ENCODE measurements at places on chromosomes 2 and 18. TPM values are rescaled to one million over a fixed set of nuclear protein-coding genes. Genes with fewer than 3 reads are reported as not detected.

GRCh38 chr2:229775614-229776313 lies 61.4 kb upstream of the DNER start:
- no peak for DNase-seq

The RGPD8 gene
- total RNA-seq: 26.2 TPM

DNA sequence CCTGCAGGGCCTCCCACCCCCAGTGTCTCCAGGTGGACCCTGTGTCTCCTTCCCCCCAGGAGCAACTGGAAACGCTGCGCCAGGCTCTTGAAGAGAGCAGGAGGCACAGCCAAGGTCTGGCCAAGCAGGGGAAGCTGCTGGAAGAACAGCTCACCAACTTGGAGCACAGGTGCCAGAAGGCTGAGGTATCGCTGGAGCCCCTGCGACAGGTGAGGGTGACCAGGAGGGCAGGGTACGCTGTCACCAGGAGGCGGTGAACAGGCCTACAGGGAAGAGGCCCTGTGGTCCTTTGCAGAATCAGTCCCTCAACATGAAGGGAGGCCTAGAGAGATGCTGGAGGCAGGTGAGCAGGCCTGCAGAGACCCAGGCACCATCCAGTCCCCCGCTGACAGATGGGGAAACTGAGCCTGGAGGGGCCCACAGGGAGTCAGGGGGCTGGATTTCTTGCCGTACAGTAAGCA lies 15.6 kb upstream of the SNED1 start:
- DNase-seq: no peak

The UGT1A8 gene
- not detected for total RNA-seq

GRCh38 chr2:70328921-70329561 lies 27.2 kb upstream of the FAM136A start:
- DNase-seq: peak; percentile 12

DNA sequence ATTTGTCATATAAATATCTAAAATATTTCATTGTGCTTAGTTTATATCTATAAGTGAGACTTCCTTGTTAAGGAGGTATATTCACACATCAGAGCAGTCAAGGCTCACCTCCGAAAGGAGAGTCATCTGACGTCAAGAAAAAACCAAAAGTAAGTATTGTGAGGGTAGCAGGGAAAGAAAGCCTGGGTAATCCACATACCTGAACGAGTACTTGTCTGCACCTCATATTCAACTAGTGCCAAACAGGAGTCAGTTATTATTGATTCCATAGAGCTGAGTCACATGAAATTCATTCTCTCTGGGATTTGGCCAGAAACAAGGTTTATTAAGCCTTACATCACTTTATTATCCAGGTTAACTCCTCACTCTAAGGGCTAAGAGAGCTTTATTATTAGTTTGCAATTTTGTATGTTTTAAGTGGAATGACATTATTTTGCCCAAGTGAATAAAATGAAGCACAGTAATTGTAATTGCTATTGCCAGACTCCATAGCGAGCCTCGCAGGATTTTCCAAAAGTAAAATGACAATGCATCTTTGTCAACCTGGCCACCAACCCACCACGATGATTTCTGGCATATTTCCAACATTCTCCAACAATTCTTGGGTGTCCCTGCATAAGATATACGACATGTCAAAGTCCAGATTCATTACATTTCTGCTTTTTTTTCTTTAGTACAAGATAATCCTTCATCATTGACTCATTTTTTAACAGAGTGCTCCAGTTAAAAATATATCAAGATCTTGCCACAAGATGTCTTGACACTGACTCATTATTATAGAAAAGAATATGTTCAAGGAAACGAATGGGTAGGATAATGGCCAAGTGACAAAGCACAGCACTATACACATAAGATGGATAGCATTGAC lies 1210.4 kb upstream of the ACVR2A start:
- DNase-seq: no peak

- DNase-seq: no peak
These were observed 138.2 kb upstream of the OTOS start for GRCh38 chr2:240278661-240279060.

The ZNF532 gene
- total RNA-seq: 82.8 TPM

- no peak for DNase-seq
These were observed 210.5 kb downstream of the SH3RF3 start for GRCh38 chr2:109339519-109339966.

- DNase-seq: no peak
These were observed 31.1 kb upstream of the PAX8 start for GRCh38 chr2:113309655-113310387.

- peak; percentile 65 for DNase-seq
These were observed 182.7 kb upstream of the SIX2 start for GRCh38 chr2:45191976-45192375.

The RFX8 gene
- total RNA-seq: 1.2 TPM

The NCKAP5 gene
- total RNA-seq: 33.3 TPM

- no peak for DNase-seq
These were observed 47.7 kb downstream of the FN1 start for GRCh38 chr2:215388002-215388728.

DNA sequence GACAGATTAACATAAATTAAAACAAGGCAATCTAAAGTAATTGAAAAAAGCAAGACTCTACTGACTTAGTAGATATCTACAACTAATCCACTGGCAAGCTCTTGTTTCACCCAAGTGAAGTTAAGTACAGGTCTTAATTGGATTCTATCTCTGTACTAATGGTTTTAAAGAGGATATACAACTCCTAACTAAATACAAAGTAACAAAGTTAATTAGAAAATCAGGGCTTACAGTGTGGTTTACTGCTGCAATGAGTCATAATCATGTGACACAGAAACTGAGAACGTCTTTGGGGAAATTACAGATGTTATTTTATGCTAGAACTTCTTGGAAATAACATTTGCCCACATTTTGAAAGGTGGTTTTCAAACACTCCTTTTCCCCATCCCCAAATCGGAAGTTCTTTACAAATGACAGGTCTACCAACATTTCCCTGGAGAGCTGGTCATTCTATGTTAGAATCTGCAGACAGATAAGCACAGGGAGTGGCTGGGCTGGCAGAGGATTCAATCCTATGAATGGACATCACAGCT lies 245.3 kb downstream of the STK39 start:
- DNase-seq: no peak

DNA sequence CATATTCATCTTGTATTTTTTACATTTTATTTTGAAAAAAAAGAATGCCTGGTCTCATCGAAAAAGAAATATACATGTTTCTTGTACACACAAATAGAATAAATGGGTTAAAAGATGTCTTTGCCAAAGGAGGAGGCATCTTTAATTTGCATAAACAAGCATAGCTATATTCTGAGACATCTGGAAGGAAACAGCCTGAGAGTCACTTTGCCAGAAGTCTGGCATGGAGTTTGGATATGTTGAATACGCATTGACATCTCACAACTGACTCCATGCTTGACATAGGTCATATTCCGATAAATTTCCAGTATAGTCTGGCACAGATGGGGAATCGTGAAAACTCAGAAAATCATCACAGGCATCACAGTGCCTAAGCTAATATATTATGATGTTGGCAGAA lies 1317.5 kb upstream of the CELF4 start:
- peak; percentile 11 for DNase-seq

- DNase-seq: no peak
These were observed 2.1 kb upstream of the SLC30A3 start for GRCh38 chr2:27264753-27265535.

The EFR3B gene
- total RNA-seq: 4.9 TPM

DNA sequence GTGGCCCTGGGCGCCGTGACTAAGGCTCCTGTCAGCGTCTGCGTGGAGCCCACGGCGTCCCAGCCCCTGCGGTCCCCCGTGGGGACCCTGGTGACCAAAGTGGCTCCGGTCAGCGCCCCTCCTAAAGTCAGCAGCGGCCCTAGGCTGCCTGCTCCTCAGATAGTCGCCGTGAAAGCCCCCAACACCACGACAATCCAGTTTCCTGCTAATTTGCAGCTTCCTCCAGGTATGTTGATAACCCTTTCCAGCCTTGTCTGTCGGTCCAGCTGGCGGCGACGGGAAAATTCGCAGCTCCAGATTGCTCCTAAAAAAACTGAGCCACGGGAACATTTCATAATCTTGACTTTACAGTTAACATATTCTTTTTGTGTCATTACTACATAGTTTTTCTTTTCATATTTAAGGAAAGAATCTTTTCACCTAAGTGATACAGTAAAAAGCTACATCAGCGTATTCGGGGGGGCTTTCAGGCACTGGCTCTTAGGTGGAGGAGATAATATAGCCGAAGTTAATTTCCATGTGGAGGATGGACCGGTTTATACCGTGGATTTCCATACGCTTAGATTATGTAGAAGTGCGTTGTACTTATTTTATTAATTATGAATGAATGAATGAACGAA lies 916 bp downstream of the TAF4B start:
- DNase-seq: no peak

The RAB27B gene
- total RNA-seq: 10.5 TPM

DNA sequence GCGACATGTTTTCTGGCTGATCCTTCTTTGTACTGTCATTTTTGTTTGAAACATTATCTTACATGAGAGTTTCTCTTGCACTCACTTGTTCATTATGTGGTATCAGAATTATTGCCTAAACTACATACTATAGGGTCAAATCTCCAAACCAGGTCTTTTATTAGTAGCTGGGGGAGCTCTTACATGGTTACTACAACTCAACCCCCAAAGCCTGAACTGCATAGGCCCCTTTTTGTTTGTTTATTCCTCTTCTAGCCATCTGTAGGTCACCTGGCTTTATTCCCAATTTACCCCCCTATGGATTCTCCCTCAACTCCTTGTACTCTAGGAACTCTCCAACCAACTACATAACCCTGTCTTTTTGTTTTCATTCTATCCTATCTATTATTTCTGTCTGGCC lies 46.7 kb downstream of the PUM2 start:
- DNase-seq: no peak

The RAB12 gene
- 60.5 TPM for total RNA-seq

The RAB6C gene
- not detected for total RNA-seq

DNA sequence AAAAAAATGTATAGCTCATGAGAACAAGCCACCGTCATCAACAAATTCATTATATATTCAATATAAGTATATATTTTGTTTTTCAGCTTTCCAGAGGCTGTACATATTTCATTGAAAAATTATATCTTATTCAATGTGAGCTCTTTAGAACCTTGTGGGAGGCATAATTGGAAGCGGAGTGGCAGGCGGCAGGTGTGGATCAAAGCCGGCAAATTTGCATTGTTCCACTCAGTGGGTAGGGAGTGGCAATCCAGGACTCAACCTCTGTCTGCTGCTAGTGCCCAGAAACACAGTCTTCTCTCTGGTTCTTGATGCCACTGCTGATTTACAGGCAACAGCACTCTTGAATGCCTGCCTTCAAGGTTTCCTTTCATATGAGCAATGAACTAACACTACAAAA lies 46.9 kb downstream of the GCA start:
- no peak for DNase-seq

GRCh38 chr2:105409717-105410116 lies 10.9 kb upstream of the FHL2 start:
- no peak for DNase-seq

GRCh38 chr2:98442488-98442887 lies 2.2 kb upstream of the INPP4A start:
- DNase-seq: no peak

The HOXD11 gene
- not detected for total RNA-seq

The FAM124B gene
- 4.9 TPM for total RNA-seq

- DNase-seq: no peak
These were observed 71.6 kb downstream of the ACTR2 start for GRCh38 chr2:65299246-65299645.

The DPP10 gene
- 1.1 TPM for total RNA-seq

The TXNDC2 gene
- total RNA-seq: not detected

The AQP4 gene
- total RNA-seq: 1.5 TPM

GRCh38 chr2:53498210-53498609 lies 269.4 kb upstream of the CHAC2 start:
- no peak for DNase-seq

DNA sequence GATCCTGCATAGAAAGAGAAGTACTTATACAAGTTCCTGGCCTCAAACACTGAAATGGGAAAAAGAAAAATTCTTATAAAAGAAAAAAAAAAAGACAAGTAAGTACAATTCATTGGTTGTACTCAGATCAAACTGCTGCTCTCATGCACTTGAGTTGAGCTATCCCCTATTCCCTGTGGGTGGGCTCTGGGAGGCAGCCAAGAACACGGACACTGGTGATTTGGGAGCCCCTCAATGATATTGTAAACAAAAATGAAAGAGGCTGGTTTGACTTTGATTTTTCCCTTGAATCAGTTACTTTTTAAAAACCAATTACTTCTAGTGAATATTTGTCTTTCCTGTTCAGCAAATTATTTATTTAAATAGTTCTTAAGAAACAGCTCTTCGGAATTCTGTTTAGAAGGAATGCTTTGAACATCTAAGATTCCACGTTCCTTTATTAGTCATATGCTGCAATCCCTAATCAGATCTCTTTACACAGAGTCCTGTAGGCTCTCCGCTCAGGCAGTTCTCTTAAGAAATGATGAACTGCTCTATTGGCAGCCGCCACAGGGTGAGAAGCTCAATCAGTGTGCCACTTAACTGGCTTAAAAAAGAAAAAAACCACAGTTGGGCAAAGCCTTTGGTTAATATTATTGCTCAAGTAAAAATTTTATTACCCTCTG lies 225.1 kb downstream of the TMEM182 start:
- no peak for DNase-seq

The FLACC1 gene
- 2.9 TPM for total RNA-seq

The DQX1 gene
- total RNA-seq: 0.59 TPM

The TGIF1 gene
- total RNA-seq: 69.0 TPM

GRCh38 chr2:39558906-39559305 lies 106.8 kb upstream of the TMEM178A start:
- DNase-seq: no peak

DNA sequence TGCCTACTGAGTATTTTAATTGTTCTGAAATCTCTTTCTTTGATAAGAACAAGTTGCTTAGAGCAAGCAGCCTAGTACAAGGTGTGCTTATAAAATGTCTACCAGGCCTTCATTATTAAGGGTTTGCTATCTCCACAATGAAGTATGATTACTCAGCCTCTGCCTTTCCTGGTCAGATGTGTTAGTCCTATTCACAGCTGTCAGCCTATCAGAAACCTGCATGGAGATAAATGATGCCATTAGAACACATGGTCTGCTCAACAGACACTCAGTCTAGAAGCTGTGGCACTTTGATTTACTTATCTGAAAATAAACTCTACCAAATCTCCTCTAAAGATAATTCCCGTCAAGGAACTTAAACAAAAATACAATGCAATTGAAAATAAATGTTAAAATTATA lies 448.7 kb downstream of the ERBB4 start:
- no peak for DNase-seq

The DNAH6 gene
- total RNA-seq: 0.30 TPM

DNA sequence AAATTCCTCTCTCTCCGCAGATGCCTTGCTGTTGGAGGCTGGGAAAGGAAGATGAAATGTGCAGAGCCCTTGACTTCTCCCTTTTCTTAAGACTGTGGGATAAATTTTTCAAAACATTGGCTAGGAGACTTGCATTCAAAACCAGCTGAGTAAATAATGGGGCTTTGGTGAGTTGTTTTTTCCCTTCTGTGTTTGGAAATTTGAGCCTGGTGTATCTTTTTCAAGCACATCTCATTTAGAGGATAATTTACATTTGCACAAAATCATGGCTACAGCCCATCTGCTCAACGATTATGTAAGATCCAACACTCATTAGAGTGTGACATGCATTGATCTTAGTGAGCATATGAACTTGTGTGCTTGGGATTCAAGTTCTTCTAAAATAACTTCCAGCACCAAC lies 112.1 kb upstream of the ATP8B1 start:
- DNase-seq: no peak

GRCh38 chr2:197198890-197199289 lies 111.7 kb downstream of the ANKRD44 start:
- DNase-seq: no peak

The HOXD13 gene
- not detected for total RNA-seq

All from skin of body (tissue), 3 donors.